ENCODE measurements at places on chromosomes 5 and 9.
A peak's percentile ranks its signal among the peaks of the same experiment; 100 is the strongest.

- no peak for DNase-seq
These were observed 331.9 kb upstream of the GRIA1 start for GRCh38 chr5:153158608-153159007.

DNA sequence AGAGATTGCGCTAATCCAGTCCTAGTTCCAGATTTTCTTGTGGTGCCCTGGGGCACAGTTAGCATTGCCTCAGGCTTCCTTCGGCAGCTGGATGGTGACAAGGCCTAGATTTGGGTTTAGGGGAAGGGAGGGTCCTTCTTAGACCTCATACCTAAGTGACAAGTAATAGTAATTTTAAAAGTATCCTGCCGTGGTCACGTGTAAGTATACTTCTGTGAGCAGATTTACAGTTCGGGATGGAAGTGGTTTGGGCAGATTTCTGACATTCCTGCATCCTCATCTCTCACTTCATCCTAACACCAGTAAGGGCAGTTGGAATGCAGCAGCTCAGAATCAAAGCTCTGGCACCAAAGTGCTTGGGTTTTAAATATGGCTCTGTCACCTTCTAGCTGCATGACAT is 71.6 kb downstream of the LRRC70 start:
- no peak for DNase-seq

- no peak for DNase-seq
These were observed 32.0 kb downstream of the PRRT1B start for GRCh38 chr9:131577005-131578000.

DNA sequence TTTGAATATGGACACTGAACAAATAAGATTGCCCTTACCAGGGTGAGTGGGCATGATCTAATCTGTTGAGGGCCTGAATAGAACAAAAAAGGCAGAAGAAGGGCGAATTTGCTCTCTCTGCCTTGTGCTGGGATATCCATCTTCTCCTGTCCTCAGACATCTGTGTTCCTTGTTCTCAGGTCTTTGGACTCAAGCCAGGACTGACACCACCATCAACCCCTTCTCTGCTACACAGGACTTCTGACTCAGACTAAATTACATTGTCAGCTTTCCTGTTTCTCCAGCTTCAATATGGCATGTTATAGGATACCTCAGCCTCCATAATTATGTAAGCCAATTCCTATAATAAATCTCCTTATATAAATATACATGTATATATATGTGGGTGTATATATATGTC is 40.8 kb upstream of the SLCO6A1 start:
- DNase-seq = no peak

DNA sequence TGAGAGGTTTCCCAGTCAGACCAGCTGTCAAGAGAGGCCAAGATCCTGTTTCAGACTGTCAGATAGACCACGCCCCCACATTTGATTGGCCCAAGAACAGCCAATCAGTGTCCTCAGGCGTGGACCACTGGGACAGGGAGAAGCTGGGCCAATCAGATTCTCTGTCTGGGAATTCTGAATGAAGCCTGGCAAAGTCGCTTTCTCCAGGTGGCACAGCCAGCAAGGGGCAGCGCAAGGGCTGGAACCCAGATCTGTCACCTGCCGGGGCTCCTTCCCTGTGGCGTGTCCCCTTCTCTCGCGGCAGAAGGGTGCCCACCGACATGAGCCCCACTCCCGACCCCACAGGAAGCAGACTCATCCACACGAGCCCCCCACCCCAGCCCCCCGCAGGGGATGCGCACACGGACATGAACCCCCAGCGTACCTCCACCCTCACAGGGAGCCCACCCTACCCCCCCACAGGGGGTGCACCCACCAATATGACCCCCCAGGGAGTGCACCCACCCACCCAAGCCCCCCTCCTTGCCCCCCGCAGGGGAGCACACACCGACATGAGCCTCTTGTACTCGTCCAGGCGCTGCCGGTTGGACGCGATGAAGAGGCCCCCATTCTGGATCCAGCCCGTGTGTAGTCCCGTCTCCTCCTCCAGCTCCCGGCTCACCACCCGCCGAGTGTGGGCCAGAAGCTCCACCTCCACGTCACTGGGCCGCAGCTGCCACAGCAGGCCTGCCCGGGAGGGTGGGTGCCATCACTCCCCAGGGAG is 6.1 kb downstream of the SARDH start:
- DNase-seq = peak; percentile 84

DNA sequence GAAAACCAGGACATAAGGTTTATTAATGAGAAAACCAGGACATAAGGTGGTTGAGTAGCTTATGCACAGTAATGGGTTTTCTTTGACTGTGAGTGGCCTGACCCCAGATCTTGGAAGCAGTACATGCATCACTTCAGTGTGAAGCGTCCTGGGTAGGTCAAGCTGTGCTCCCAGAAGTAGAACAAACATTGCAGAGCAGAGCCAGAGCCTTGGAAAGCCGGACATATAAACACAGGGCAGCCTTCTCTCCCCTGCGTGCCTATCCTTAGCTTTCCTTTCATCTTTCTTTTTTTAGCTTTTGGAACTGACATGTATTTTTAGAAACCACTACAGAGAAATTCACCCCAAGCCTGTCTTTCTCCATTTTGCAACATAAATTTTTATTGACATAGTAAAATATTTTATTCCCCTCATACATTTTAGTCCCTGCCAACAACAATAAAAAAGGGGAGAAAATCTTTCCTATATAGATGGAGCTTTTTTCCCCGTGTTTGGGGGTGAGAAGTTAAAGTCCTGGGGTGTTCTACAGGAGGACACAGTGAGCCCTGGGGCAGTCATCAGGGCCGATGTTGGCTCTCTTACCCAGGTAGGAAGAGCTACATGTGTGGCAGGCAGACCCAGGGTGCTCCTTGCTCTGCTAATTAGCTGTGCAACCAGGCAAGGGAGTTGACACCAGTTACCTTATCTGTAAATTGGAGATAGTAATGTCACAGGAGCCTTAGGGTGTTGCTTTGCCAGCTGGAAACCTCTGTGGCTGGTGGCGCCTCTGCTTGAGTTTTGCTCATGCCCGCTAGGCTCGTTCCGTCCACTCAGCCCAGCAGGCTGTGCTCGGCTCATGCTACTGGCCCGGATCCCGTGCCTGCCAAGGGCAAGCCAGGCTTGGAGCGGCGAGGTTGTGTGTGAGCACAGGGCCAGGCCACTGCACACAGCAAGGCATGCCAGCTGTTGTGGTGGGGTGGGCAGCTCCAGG is 389.6 kb downstream of the KDM4C start:
- no peak for DNase-seq

DNA sequence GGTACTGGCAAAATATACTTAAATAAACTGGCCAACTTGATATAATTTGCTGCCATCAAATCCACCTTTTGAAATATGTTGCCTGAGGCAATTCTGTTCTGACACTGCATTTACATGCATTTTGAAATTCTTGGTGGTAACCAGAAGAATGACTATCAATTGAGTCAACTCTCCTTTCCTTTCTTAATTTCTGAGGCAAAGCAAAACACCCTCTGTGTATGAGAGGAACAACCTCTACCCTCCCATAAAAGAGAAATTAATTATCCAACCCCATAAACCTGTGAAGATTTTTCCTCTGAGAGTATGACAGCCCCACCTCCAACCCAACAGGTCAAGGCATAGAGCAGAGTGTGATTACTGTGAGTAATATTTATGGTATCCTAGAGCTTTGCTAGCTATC is 286.8 kb downstream of the NR2F1-AS1 start:
- DNase-seq = no peak
